NCI-H2029 (cell line): ENCODE measurements at places on chromosomes 11 and 22.
A peak's percentile ranks its signal among the peaks of the same experiment; 100 is the strongest.

GRCh38 chr22:27424319-27424718, 377.2 kb downstream of the MN1 start:
- no peak for DNase-seq

GRCh38 chr11:124656774-124657630, 16.5 kb downstream of the SIAE start:
- no peak for DNase-seq

DNA sequence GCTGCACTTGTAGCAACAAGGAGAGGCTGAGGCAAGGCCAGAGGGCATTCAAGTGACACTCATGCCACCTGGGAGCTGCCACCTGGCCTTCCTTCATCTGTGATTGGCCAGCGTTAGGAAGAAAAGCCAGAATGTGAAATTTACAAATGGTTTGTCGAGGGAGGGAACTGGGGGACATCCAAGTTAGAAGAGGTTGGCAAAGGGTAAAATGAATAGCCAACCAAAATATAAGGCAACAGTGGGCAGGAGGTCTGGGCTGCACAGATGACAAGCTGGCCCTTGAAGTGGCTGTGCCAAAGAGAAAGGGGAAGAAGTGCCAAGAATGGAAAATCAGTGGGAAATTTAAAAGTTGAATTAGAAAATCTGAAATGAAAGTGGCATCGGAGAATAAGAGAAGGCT, 221.4 kb downstream of the C11orf91 start:
- peak; percentile 89 for DNase-seq

- no peak for DNase-seq
These were observed 50.2 kb downstream of the RPL27A start for GRCh38 chr11:8732748-8733241.

DNA sequence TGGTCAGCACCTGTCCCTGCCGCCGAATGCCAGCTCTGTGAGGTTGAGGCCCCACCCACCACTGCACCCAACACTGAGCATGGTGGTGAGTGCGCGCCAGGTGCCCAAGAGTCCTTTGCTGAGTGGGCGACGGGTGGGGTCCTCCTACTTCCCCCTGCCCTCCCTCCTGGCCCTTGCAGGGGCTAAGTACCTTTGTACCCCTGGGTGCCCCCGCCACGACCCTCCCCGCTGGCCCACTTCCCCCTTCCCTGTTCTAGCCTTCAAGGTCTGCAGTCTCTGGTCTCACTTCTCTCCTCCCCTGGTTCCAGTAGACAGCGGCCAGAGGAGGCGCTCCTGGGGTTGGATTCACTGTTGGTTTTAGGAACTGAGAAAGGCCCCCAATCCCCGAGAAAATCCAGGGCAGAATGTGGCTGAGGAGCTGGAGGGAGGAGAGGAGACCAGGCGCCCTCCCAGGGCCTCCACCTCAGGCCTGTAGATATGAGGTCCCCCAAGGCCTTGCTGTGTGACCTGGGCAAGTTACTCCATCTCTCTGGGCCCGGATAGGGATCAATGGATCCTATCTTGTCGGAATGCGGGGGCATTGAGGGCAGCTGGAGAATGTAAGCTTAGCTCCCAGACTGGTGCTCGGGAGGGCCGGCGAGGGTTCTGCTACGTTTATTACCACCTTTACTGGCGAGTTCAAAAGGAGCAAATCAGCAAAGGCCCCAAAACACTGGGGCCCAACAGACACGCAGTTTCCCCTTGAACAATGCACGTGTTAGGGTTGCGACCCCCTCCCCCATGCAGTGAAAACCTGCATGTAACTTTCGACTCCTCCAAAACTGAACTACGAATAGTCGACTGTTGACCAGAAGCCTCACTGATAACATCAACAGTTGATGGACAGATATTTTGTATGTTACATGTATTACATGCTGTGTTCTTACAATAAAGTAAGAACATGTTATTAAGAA, 31.9 kb upstream of the SMIM38 start:
- DNase-seq: no peak

- DNase-seq: no peak
These were observed 220.4 kb downstream of the FAM76B start for GRCh38 chr11:95569207-95569606.

- peak; percentile 3 for DNase-seq
These were observed 46.1 kb downstream of the PHF21A start for GRCh38 chr11:46075168-46075567.

DNA sequence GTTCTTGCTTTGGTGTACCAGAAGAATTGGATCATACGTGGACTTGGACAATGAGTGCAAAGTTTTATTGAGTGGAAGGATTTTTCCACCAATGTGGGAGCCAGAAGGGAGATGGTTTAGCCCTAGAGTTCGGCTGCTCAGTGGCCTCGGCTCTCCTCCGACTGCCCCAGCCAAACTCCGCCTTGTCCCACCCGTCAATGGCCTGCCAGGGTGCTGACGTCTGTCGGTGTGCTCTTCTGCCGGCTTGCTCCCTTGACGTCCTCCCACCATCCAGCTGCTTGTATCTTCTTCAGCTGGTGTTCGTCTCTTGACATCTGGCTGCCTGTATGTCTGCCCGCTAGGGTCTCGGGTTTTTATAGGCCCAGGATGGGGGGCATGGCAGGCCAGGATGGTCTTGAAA, 154.8 kb downstream of the APOL5 start:
- no peak for DNase-seq

- DNase-seq: no peak
These were observed 19.1 kb upstream of the FAM181B start for GRCh38 chr11:82752801-82753200.

DNA sequence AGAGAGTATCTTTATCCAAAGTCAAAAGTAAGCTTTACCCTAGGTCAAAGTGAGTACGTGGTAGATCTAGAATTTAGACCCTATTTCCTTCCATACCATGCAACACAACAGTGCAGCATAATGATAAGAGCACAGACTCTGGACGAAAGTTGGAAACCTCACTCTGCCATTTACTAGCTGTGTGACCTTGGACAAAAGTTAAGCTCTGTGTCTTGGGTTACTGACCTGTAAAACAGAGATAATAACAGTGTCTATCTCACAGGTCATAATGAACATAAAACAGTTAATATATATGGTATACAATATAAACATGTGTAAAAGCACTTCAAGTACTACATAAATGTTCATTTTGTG, 13.6 kb upstream of the CHRNA10 start:
- no peak for DNase-seq

DNA sequence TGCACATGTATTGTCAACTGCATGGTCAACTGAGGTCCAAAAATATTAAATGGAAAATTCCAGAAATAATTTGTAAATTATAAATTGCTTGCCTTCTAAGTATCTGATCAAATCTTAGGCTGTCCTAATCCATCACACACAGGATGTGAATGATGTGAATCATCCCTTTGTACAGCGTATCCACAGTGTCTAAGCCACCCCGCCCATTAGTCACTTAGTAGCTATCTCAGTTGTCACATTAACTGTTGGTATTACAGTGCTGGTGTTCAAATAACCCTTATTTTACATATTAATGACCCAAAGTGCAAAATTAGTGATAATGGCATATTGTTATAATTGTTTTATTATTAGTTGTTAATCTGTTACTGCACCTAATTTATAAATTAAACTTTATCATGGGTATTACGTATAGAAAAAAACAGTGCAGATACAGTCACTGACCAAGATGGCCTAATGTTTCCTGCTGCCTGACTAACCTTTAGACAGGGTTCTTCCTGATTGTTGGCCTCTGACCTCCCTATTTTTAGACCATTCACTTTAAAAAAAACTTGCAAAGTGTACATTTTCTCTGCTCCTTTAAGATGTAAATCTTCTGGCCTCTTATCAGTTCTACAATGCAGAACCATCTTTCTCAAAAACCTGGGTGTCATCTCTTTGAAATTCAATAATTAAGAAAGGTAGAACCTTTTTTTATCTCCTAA, 2.9 kb upstream of the SVIP start:
- DNase-seq: no peak

DNA sequence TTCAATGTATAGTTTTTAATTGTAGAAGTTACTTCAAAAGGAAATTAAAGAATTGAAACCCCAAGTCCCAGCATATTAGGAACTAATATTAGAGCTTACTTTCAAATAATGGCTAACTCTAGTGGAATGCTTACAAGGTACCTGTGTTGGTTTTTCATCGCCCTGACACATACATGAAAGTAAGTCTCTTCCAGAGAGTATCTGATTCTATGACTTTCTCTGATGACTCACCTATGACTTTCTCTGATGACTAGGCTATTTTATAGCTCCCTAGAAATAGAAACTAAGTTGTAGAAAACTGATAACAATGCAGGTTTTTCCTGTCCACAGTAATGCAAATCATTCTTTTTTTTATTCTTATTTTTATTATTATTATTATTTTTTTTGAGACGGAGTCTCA, 33.6 kb upstream of the MMP7 start:
- no peak for DNase-seq

GRCh38 chr11:19735157-19735908, 22.7 kb downstream of the NAV2 start:
- no peak for DNase-seq

GRCh38 chr11:43579171-43579918, 101.2 kb upstream of the HSD17B12 start:
- no peak for DNase-seq

DNA sequence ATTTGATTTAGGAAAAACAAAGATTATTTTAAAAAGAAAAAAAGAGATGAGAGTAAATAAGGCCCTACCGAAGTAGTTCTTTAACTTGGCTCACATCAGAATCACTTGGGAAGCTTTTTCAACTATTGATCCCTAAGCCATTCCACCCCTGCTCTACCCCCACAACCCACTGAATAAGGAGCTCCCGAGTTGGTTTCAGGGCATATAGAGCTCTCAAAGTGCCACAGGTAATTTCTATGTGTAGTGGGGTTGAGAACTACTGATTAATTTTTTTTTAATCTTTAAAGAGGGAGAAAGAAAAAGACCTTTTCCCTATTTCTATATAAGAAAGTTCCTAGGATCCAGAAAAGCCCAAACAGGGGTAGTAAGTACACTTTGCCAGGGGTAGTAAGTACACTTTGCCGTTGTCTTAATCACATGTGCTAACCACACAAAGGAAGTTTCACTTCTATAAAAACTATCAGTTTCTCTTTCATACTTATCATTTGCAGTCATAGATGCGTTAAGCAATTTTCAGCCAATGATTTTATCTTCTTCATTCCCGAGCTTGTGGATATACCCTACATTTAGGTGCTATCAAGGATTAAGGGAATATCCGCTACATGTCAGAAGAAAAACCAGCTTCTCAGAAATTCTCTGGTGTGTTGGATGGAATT, 108.4 kb upstream of the ZC3H12C start:
- DNase-seq: no peak

DNA sequence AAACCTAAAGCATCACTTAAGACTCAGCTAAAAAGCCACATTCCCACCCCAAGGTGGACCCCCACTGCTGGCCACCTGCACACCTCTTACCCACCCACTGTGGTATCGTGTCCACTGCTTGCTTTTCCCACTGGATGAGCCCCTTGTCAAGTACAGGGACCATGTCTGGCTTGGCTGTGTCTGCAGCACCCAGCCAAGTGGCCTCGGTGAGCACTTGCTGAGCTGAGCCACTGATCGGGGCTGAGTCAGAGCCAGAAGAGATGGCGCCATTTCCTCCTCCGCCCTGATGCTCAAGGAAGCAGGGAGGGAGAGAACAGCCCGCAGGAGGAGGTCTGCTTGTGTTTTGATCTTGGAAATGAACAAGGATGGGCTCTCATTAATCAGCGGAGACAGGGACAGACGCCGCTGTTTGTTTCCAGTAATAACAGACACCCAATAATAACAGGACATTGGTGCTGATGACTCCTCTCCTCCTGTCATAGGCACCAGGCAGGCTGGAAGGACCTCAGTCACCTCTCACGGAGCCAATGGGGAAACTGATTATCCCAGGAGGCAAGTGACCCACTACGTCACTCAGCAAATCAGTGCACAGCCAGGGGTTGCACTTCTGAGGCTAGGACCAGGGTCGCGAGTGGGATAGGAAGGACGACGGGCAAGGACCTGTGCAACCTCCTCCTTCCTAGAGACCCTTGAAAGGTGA, 85.2 kb upstream of the RTL6 start:
- DNase-seq: no peak

GRCh38 chr11:2717561-2718325, 17.9 kb upstream of the KCNQ1OT1 start:
- no peak for DNase-seq

- peak; percentile 97 for DNase-seq
These were observed 56.7 kb downstream of the CABIN1 start for GRCh38 chr22:24067587-24068376.

DNA sequence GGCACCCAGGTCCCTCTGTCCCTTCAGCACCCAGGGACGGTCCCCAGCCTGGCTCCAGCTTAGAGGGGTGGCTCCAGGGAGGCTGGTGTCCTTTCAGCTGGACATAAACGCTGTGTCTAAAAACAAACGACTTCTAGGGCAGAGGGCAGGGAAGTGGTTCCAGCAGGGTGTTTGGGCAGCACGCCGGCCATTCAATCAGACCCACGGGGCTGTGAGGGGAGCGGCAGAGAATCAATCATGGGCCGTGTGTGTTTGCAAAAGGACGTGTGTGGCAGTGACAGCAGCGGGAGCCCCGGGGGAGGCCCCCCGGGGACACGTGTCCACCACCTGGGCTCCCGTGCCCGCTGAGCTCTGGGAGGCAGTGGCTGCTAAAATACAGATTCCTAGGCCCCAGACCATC, 127.7 kb downstream of the MN1 start:
- DNase-seq: no peak

- peak; percentile 50 for DNase-seq
These were observed 12.4 kb downstream of the CRELD2 start for GRCh38 chr22:49930596-49931412.

GRCh38 chr11:43936076-43936475, 6.4 kb upstream of the C11orf96 start:
- DNase-seq: no peak

GRCh38 chr22:42461511-42461910, 29.3 kb upstream of the NFAM1 start:
- DNase-seq: peak; percentile 52

- DNase-seq: peak; percentile 84
These were observed 68.6 kb upstream of the ATXN10 start for GRCh38 chr22:45602824-45603595.

DNA sequence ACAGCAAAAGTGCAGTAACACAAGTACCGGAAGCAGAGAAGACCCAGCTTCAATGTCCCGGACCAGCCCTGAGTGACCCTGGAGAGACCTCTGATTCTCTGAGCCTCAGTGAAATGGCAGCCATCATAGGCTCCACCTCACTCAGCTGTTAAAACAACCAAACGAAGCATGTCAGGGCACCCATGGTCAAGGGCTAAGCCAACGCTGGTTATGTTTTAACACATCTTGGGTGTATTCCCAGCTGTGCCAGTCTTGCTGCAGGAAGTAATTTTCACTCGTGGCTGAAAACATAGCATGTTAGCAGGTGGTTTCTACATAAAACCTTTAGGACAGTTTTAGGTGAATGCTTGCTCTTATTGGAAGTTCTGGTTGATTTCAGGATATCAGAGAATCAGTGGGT, 30.9 kb downstream of the LMO2 start:
- DNase-seq: peak; percentile 12

- no peak for DNase-seq
These were observed 26.7 kb downstream of the QSER1 start for GRCh38 chr11:32919338-32919737.
